Natural killer cell treated with Interleukin-12 subunit alpha and Interleukin-12 subunit beta and Interleukin-15 and Interleukin-18, amount 100 ng/mL, for 72 hours (primary cell): ENCODE measurements at places on chromosomes 1 and 21.

DNA sequence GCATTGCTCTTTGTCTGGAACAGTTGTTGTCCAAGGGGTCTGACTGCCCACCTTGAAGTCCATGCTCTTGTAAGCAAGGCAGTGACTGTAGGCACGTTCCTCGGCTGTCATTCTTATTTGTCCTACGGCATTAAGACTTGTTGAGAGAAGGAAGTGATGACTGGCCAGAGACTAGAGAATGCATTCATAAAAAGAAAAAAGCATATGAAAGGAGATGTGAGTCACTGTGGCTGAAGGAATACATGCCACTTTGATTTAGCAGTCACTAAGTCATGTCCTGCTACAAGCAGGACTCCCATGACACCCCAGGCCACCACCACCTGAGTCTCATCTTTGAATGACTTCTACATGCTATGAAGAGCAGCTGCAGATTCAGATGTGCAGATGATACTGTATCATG lies 50.5 kb downstream of the CNN3 start:
- H3K36me3 ChIP-seq = no peaks in the 10 kb centered on the region
- H3K27ac ChIP-seq = no peak overlapping the region
- H3K4me3 ChIP-seq = no peak overlapping the region
- H3K27me3 ChIP-seq = peaks cover 21% of the 10 kb centered on the region
- H3K4me1 ChIP-seq = no peaks in the 10 kb centered on the region
- DNase-seq = no peak

DNA sequence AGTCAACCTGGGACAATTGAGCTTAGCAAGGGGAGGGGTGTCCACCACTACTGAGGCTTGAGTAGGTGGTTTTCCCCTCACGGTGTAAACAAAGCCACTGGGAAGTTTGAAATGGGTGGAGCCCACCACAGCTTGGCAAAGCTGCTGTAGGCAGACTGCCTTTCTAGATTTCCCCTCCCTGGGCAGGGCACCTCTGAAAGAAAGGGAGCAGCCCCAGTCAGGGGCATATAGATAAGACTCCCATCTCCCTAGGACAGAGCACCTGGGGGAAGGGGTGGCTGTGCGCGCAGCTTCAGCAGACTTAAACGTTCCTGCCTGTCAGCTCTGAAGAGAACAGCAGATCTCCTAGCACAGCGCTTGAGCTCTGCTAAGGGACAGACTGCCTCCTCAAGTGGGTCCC lies 758.4 kb downstream of the LTN1 start:
- DNase-seq = no peak
- H3K4me1 ChIP-seq = no peaks in the 10 kb centered on the region
- no peak overlapping the region for H3K27ac ChIP-seq
- no peaks in the 10 kb centered on the region for H3K27me3 ChIP-seq
- H3K36me3 ChIP-seq = no peaks in the 10 kb centered on the region

DNA sequence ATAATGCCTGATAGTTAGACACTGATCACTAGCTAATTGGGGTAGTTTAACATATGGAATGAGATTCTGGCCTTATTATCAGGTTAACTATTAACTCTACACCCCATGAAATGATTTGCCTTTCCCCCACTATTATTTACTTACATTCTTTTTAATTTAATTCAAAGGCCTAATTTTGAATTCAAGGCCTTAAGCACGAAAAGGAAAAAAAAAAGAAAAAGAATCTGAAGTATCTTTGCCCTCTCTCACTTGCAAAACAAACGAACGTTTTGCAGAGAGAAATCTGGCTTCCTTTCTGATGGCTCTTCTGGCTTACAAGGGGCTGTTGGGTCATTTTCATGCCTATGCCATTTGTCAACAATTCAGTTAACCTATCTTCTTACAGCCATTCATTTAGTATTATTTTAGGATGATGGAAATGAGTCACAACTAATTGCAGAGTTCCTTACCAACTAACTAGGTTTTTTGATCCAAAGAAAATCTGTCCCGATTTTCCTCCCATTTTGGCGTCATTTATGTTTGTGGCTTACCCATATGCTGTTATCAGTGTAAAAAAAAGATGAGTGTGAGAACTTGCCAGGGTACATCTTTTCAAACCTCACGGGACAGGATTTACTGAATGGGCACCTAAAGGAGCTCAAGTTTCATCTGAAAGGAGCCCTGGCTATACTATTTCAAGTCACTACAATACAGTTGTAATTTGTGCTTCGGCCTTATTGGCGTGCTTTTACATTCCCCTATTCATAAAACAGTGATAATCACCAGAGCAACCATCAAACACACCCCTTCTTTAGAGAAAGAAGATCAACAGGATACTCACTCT lies 1.9 kb upstream of the ERRFI1 start:
- H3K36me3 ChIP-seq = peaks cover 6% of the 10 kb centered on the region
- H3K27ac ChIP-seq = no peak overlapping the region
- H3K4me3 ChIP-seq = no peak overlapping the region
- no peak for DNase-seq

DNA sequence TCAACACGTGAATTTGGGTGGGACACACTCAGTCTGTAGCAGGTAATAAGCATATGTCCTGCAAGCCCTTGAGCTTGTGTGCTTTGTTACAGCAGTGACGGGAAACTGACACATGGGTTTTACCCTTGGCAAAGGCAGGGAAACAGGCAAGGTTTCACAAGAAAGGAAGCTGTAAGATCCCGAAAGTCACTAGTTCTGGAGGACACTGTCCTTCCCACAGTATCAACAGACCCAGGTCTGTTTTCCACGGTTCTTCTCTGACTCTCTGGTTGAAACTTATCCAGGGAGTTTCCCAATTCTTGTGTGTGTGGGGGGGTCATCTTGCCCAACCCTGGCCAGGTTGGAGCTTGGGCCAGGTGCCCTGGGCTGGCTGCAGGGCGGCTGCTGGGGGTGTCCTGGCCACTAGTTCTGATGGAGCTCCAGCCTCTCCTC lies 29.3 kb upstream of the ZBTB21 start:
- H3K36me3 ChIP-seq = no peaks in the 10 kb centered on the region
- no peak overlapping the region for H3K4me3 ChIP-seq
- H3K27ac ChIP-seq = no peak overlapping the region
- DNase-seq = no peak
- H3K27me3 ChIP-seq = peaks cover 15% of the 10 kb centered on the region

GRCh38 chr21:10425856-10426255 lies 95.5 kb upstream of the TPTE start:
- no peak for DNase-seq
- no peaks in the 10 kb centered on the region for H3K27me3 ChIP-seq
- H3K4me1 ChIP-seq = no peaks in the 10 kb centered on the region

DNA sequence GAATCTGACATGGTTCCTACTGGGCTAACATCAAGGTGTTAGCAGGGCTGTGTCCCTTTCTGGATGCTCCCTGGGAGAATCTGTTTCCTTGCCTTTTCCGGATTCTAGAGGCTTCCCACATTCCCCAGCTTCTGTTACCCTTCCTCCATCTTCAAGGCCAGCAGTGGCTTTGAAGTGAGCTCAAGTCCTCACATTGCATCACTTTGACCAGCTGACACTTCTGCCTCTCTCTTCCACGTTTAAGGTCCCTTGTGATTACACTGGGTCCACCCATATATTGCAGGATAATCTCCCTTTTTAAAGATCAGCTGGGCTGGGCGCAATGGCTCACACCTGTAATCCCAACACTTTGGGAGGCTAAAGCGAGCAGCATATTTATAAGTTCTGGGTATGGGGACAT lies 33.1 kb downstream of the CNST start:
- no peak overlapping the region for H3K4me3 ChIP-seq
- no peaks in the 10 kb centered on the region for H3K27me3 ChIP-seq
- H3K4me1 ChIP-seq = peaks cover 32% of the 10 kb centered on the region
- peak overlapping the region; percentile 13 for H3K27ac ChIP-seq

- no peak overlapping the region for H3K27ac ChIP-seq
- no peaks in the 10 kb centered on the region for H3K36me3 ChIP-seq
- H3K4me3 ChIP-seq = no peak overlapping the region
- no peaks in the 10 kb centered on the region for H3K4me1 ChIP-seq
- H3K27me3 ChIP-seq = peaks cover 27% of the 10 kb centered on the region
Observed at GRCh38 chr1:85344256-85344694, 67.8 kb upstream of the BCL10 start.

DNA sequence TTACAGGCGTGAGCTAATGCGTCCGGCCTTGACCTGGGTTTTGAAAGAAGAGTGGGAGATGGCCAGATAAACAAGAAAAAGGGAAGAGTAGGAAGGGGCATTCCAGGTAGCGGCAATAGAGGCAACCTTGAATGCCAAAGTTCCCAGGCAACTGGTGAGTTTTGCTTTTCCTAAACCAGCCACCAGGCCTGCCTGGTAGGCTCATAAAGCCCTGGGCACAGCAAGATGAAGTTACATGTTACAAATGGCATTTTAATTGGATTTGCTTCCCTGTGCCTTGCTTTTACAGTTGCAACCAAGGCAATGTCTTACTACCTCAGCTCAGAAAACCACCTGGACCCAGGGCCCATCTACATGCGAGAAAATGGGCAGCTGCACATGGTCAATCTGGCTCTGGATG lies 5.5 kb downstream of the LRRC42 start:
- H3K36me3 ChIP-seq = peaks cover 9% of the 10 kb centered on the region
- peaks cover 32% of the 10 kb centered on the region for H3K4me1 ChIP-seq
- no peak overlapping the region for H3K27ac ChIP-seq
- DNase-seq = no peak
- no peaks in the 10 kb centered on the region for H3K27me3 ChIP-seq
- no peak overlapping the region for H3K4me3 ChIP-seq

DNA sequence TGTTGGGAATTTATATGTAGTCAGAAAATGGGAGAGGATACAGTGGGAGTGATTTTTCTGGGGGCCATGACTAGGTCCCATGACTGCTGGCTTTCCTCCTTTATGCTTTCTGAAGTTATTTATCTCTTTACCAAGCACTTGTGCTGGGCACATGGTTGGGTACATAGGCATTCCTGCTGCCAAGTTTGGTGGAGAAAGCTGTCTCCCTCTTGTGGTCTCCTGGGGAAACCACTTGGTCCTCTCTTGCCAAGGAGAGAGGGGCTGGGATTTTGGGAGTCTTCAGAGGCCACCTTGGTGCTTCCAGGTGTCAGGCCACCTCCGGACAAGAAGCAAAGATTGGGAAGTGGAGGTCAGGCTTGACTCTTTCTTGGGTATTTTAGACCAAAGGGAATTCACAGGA lies 120.2 kb upstream of the KCNE2 start:
- H3K27me3 ChIP-seq = no peaks in the 10 kb centered on the region
- H3K27ac ChIP-seq = peak overlapping the region; percentile 55
- no peak for DNase-seq
- no peaks in the 10 kb centered on the region for H3K36me3 ChIP-seq
- H3K4me1 ChIP-seq = no peaks in the 10 kb centered on the region

- H3K36me3 ChIP-seq = no peaks in the 10 kb centered on the region
- H3K4me1 ChIP-seq = no peaks in the 10 kb centered on the region
- H3K27ac ChIP-seq = no peak overlapping the region
Observed at GRCh38 chr1:165162671-165163241, 193.8 kb downstream of the LMX1A start.

DNA sequence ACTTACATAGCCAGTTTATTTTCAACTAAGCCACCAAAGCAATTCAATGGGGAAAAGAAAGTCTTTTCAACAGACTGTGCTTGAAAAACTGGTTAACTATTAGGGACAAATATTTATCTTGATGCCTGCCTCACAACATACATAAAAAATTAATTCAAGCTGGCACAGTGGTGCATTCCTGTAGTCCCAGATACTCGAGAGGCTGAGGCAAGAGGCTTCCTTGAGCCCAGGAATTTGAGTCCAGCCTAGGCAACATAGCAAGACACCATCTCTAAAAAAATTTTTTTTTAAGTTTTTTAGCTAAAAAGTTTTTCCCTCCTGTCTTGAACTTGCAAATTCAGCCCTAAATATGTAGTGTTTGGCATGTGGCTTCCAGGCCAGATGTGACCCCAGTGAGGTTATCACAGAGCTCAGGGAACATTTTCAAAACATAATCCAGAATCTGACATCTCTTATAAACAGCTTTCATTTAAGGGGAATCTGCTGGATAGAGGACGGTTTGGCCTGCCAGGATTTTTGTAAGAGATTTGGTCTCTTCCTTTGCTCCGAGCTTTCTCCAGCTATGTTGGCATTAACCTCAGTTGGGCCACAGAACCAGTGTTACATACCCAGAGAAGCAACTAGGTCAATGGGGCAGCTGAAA lies 46.4 kb downstream of the COL6A1 start:
- H3K27me3 ChIP-seq = peaks cover 9% of the 10 kb centered on the region
- peaks cover 7% of the 10 kb centered on the region for H3K4me1 ChIP-seq
- H3K36me3 ChIP-seq = peaks cover 12% of the 10 kb centered on the region
- no peak overlapping the region for H3K27ac ChIP-seq
- no peak for DNase-seq

- no peak for DNase-seq
- no peak overlapping the region for H3K4me3 ChIP-seq
- H3K27me3 ChIP-seq = no peaks in the 10 kb centered on the region
Observed at GRCh38 chr1:217363319-217363718, 267.6 kb downstream of the GPATCH2 start.

- H3K36me3 ChIP-seq = no peaks in the 10 kb centered on the region
- no peaks in the 10 kb centered on the region for H3K27me3 ChIP-seq
- DNase-seq = no peak
- no peak overlapping the region for H3K27ac ChIP-seq
- no peaks in the 10 kb centered on the region for H3K4me1 ChIP-seq
Observed at GRCh38 chr1:225731491-225731890, 46.1 kb upstream of the SRP9 start.

DNA sequence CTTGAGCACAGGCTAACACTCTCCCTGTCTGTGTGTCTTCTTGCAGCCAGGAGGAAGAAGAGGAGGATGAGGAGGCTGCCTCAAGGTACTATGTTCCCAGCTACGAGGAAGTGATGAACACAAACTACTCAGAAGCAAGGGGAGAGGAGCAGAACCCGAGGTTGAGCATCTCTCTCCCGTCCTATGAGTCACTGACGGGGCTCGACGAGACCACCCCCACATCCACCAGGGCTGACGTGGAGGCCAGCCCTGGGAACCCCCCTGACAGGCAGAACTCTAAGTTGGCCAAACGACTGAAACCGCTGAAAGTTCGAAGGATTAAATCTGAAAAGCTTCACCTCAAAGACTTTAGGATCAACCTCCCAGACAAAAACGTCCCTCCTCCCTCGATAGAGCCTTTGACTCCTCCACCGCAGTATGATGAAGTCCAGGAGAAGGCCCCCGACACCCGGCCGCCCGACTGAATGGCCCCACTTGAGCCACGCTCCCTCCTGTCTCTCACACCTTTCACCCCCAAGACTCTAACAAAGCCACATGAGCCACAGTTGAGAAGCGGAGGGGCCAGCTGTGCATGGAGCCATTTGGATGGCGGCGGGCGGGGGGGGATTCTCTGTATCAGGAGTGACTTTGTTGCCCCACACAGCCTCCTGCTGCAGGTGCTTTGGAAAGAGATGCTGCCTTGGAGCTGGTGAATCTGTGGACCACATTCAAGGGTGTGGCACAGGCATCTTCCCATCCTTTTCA lies 27.6 kb upstream of the FHAD1 start:
- no peaks in the 10 kb centered on the region for H3K27me3 ChIP-seq
- H3K36me3 ChIP-seq = no peaks in the 10 kb centered on the region
- peaks cover 24% of the 10 kb centered on the region for H3K4me1 ChIP-seq
- H3K27ac ChIP-seq = peak overlapping the region; percentile 65
- no peak overlapping the region for H3K4me3 ChIP-seq
- DNase-seq = no peak
